ENCODE measurements at places on chromosomes 16 and 17. TPM values are rescaled to one million over a fixed set of nuclear protein-coding genes. Genes with fewer than 3 reads are reported as not detected.

Gene RNU2-1
- not detected for total RNA-seq

DNA sequence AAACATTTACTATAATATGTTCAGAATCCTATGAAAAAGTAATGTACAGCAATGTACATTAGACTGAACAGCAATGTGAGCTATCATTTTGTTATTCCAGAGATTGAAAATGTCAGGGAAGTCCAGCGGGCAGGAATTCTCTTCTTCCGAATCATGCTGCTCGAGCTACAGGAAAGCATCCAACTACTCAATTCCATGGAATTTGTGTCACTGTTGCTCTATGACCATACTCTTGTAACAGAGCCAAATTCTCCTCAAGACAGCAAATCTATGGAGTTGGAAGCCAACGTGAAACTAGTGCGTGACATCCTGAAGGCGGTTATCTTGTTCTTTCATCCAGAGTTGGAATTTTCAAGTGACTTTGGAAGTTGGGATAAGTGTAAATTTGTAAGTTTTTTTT, 24.8 kb upstream of the NSRP1 start:
- DNase-seq, result peak; percentile 76

DNA sequence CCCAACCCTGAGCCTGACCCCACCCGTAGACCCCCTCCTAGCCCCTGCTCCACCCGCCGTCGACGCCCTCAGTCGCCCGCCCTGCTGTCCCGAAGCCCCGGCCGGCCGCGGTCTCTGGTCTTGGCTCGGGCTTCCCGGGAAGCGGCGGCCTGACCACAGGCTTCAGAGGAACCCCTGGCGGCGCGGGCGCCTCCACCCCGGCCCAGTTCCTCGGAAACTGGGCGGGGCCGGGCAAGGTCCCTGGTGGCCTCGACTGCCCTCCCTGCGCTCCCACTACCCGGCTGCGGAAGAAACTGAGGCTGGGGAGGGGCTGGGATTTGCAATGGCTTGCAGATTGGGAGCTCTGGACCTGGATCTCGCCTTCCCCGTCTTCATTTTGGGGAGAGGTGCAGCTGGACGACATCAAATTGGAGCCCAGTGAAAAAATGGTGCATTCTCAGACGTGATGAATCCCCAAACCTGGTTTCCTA, 692 bp upstream of the SOCS1 start:
- DNase-seq, result peak; percentile 73

Gene SPATA33
- total RNA-seq, result 2.7 TPM

DNA sequence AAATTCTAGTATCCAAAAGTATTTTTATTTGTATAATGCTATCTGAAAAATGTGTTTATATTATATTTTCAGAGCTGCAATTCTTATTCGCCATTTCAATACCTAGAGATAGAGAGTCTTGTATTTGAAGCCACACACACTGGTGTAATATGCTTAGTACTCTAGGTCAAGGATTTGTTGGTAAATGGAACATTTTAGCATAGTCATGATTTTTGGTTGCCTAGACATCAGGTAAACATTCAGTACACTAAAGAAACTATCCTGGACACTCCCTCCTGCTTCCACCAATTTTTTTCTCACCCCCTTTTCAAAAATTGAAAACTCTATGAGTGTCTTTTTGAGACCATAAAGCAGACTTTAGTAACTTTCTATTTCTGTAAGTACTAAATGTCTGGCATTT, 20.8 kb downstream of the ABHD15 start:
- no peak for DNase-seq

DNA sequence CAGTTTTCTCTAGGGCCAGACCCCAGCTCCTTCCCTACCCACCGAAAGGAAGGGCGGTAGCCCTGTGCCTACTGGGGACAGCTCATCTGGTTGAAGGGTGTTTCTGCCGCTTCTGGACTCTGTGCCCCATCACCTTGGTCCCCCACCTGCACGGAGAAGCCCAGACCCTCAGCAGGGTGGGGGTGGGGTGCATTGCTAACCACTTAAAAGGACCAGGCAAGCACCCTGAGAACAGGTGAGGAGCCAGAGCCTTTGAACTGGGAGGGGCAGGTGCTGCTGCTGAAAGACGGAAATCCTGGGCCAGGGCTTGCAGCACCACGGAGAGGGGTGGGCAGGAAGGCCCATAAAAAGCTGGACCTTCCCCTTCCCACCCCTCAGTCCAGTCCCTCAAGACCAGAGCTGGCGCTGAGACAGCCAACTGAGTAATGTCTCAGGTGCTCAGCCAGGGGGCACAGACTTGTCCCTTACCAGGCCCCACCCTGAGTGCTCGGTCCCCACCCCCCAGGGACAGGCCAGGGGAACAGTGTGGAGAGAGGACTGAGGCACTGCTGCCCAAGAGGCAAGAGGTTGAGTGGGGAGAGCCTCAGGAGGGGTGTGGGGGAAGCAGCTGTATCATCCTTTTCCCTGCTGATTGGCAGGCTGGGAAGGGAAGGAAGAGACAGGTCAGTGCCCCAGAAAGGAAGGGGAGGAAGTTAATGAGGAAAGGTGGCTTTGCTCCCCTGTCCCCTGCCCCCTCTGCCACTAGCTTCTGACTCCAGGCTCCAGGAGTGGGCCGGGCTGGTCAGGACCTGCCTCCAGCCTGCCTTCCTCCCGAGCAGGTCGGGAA, 10.9 kb upstream of the SP2 start:
- no peak for DNase-seq

Gene CES3
- total RNA-seq, result 0.22 TPM

- DNase-seq, result no peak
Measured at GRCh38 chr17:28928061-28928460, 23.3 kb downstream of the PHF12 start.

DNA sequence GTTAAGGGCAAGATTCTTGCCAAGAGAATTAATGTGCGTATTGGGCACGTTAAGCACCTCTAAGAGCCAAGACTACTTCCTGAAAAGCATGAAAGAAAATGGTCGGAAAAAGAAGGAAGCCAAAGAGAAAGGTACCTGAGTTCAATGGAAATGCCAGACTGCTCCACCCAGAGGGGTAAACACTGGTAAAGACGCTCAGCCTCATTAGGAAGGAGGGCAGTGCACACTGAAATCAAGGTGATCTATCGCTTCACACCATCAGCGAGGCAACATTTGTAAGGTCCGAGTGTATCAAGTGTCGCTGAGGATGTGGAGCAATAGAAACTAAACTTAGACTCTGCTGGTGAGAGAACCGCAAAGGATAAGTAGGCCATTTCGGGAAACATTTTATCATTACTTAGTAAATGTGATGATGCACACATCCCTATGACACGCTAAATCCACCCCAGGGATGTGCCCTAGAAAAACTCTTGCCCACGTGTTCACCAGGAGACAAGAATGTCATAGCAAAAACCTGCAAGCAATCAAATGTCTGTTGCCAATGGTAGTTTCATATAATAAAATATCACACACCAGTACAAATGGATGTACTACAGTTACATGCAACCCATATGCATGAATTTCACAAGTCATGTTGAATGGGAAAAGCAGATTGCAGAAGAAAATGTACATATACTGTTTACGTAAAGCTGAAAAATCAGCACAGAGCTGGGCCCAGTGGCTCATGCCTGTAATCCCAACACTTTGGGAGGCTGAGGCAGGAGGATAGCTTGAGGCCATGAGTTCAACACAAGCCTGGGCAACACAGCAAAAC, 23.6 kb downstream of the CNTROB start:
- DNase-seq, result no peak

Gene SLC16A5
- total RNA-seq, result 4.4 TPM

Gene GP2
- not detected for total RNA-seq

- no peak for DNase-seq
Measured at GRCh38 chr16:70684146-70685060, 1.4 kb downstream of the MTSS2 start.
